Epithelial cell of proximal tubule (primary cell): ENCODE measurements at places on chromosomes 11 and 22. TPM values are rescaled to one million over a fixed set of nuclear protein-coding genes. Genes with fewer than 3 reads are reported as not detected.

SULT4A1 gene
- 0.51 and 2.1 TPM in 2 replicates for total RNA-seq

C11orf87 gene
- not detected in 2 replicates for total RNA-seq

CHID1 gene
- total RNA-seq: 95.6 and 108 TPM in 2 replicates

UBQLN3 gene
- not detected in 2 replicates for total RNA-seq
